ENCODE measurements at places on chromosomes 6 and 20. TPM values are rescaled to one million over a fixed set of nuclear protein-coding genes. Genes with fewer than 3 reads are reported as not detected.

DNA sequence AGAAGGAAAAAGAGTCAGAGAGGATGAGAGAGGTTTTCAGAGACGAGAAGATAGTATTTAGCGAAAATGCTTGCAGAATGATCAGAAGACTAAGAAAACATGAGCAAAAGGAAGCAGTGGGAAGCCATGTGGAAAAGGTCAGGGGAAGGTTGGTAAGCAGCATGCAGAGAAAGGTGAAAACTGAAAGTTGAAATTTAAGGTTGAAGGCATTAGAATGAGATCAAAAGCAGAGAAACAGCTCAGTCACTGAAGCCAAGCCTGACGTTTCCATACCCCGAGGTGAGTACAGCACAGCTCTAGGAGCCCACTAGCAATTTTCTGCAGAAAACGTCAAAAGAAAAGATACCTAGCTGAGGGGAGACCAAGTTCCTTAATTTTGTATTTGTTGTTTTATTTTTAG, 19.1 kb upstream of the TFB1M start:
- no peak overlapping the region for H3K27ac ChIP-seq
- H3K4me3 ChIP-seq, result no peak overlapping the region
- H3K4me1 ChIP-seq, result peaks cover 4% of the 10 kb centered on the region
- no peaks in the 10 kb centered on the region for H3K27me3 ChIP-seq
- no peaks in the 10 kb centered on the region for H3K36me3 ChIP-seq

- H3K36me3 ChIP-seq, result peaks cover 19% of the 10 kb centered on the region
- no peaks in the 10 kb centered on the region for H3K4me1 ChIP-seq
- no peak for DNase-seq
- no peak overlapping the region for H3K27ac ChIP-seq
- H3K27me3 ChIP-seq, result no peaks in the 10 kb centered on the region
- no peak overlapping the region for H3K4me3 ChIP-seq
These were observed 29.5 kb downstream of the PXDC1 start for GRCh38 chr6:3721810-3722621.

DNA sequence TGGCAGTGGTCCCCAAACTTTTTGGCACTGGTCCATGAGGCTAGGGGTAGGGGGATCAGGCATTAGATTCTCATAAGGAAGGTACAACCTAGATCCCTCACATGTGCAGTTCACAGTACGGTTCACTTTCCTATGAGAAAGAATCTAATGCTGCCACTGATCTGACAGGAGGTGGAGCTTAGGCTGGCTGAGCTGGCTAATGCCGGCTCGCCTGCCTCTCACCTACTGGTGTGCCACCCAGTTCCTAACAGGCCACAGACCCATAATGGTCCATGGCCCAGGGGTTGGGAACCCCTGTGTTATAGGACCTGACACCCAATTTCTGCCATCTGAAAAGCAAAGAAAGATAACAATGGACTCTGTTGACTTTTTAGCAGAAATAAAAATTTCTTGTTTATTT, 199.6 kb downstream of the GMPR start:
- no peaks in the 10 kb centered on the region for H3K36me3 ChIP-seq
- no peak for DNase-seq
- no peak overlapping the region for H3K4me3 ChIP-seq
- H3K4me1 ChIP-seq, result peaks cover 15% of the 10 kb centered on the region

DNA sequence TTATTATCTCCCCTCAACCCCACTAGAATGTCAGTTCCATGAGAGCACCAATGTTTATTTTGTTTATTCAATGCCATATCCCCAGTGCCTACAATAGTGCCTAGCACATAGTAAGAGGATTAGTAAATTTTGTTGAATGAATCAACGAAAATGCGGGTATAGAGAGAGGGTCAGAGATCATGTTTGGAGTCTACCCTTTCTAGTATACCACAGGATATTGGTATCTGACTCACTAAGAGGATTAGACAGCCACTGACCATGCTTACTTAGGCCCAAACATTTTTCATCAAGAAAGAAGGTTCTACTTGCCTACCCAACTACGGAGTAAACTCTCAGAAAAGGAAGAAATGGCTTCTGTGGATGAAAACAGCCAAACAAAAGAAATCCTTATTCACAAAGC, 356.8 kb downstream of the BTBD9 start:
- H3K27ac ChIP-seq, result no peak overlapping the region
- no peak overlapping the region for H3K4me3 ChIP-seq
- no peaks in the 10 kb centered on the region for H3K27me3 ChIP-seq
- DNase-seq, result no peak

DNA sequence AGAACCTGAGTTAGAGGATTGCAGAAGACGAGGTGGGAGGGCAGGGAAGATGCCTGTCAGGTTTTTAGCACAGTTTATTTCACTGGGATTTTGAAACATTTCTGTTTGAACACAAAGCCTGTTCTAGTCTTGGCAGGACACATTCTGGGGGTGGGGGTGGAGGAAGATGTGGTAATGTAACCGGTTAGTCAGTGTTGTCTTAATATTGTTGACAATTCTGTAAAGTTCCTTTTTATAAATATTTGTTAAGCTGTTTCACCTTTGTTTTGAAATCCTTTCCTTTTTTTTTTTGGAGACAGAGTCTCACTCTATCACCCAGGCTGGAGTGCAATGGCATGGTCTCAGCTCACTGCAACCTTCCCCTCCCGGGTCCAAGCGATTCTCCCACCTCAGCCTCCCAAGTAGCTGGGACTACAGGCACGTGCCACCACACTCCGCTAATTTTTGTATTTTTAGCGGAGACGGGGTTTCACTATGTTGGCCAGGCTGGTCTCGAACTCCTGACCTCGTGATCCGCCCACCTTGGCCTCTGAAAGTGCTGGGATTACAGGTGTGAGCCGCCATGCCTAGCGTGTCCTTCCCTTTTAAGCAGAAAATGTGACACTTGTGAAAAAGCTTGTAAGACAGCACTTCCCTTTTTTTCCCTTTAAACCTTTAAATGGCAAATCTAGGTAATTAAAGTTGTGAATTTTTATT, 20.2 kb downstream of the SLC9A8 start:
- no peak overlapping the region for H3K4me3 ChIP-seq
- DNase-seq, result peak; percentile 39
- no peaks in the 10 kb centered on the region for H3K27me3 ChIP-seq
- H3K4me1 ChIP-seq, result no peaks in the 10 kb centered on the region
- H3K27ac ChIP-seq, result no peak overlapping the region

DNA sequence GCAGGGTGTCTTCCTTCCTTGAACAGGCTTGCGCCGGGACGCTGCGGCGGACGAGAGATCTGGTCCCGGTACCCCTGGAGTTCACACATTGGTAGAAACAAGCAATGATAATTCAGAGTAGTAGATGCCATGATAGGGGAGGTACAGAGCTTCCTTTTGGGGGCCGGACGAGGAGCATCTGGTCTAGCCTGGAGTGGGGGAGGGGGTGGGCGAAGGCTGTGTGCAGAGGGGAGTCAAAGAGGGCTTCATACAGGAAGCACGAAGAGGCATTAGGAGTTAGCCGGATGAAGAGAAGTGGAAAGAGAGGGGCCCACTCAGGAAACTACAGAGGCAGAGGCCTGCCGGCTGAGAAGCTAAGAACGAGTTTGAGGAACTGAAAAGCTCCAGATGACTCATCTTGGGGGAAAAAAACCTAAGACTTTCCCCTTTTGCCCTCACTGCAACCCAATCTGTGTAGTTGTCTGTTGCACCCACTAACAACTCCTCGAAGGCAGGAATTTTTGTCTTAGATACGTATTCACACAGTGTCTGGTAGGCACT, 611 bp downstream of the CNPY3 start:
- H3K27me3 ChIP-seq, result no peaks in the 10 kb centered on the region
- H3K36me3 ChIP-seq, result peaks cover 8% of the 10 kb centered on the region
- peak; percentile 35 for DNase-seq

GRCh38 chr20:49671433-49671832, 42.2 kb downstream of the B4GALT5 start:
- DNase-seq, result no peak
- no peaks in the 10 kb centered on the region for H3K36me3 ChIP-seq
- H3K4me1 ChIP-seq, result peaks cover 85% of the 10 kb centered on the region
- peak overlapping the region; percentile 2 for H3K27ac ChIP-seq
- no peak overlapping the region for H3K4me3 ChIP-seq
- no peaks in the 10 kb centered on the region for H3K27me3 ChIP-seq

GRCh38 chr20:57710841-57711240, 1.0 kb upstream of the PMEPA1 start:
- no peaks in the 10 kb centered on the region for H3K36me3 ChIP-seq
- DNase-seq, result no peak
- H3K4me1 ChIP-seq, result no peaks in the 10 kb centered on the region
- H3K27me3 ChIP-seq, result no peaks in the 10 kb centered on the region
- H3K4me3 ChIP-seq, result peak overlapping the region; percentile 71

GRCh38 chr6:148770408-148771211, 23.8 kb downstream of the UST start:
- no peak overlapping the region for H3K27ac ChIP-seq
- H3K27me3 ChIP-seq, result no peaks in the 10 kb centered on the region
- H3K36me3 ChIP-seq, result no peaks in the 10 kb centered on the region
- H3K4me1 ChIP-seq, result no peaks in the 10 kb centered on the region

DNA sequence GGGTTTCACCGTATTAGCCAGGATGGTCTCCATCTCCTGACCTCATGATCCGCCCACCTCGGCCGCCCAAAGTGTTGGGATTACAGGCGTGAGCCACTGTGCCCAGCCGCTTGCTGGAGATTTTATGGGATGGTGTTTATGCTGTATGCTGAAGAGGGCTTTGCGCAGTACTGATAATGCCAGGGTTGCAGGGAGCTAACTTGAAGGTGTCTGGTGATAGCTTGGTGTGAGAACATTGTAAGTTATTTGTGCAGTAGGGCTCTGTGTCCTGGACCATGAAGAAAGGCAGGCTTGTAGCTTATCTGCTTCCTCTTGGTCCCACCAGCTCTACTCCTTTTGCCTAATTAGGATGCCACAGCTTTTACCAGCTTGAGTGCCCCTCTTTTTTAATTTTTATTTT, 157.0 kb upstream of the DTNBP1 start:
- H3K4me3 ChIP-seq, result no peak overlapping the region
- no peaks in the 10 kb centered on the region for H3K4me1 ChIP-seq
- no peaks in the 10 kb centered on the region for H3K27me3 ChIP-seq

DNA sequence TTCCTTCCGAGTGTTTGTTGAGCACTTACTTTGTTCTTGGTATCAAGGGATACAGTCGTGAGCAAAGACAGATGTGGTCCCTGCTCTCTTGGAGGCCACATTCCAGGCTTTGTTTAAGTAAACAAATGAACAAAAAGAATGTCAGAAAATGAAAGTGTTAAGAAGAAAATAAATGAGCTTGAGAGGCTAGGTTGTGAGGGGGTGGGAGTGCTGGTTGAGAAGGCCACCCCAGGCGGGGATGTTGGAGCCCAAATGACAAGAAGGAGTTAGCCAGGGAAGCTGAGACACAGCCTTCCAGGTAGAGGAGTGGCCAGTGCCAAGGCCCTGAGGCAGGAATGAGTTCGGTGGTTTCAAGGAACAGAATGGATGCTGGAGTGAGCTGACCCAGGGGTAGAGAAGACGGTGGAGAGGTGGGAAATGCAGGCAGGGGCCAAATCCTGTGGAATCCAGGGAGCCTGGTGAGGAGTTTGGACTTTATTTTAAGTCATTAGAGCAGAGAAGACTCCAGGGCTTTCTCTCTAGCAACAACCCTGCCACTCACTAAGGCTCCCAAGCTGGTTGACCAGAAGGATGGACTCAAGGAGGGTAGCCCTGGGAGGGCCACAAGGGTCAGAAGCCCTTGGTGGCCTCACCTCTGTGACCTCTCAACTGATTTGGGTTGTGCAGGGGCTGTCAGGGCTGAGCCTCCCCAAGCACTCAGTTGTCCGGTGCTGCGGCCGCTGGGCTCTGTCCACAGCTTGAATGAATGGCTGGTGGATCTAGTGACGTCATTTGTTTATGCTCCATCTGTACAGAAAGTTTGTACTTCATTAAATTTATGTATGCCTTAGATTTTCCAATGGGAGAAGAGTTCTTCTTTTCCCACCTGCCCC, 66.0 kb upstream of the STX16 start:
- H3K4me1 ChIP-seq, result no peaks in the 10 kb centered on the region
- no peak overlapping the region for H3K27ac ChIP-seq
- no peak for DNase-seq
- H3K36me3 ChIP-seq, result no peaks in the 10 kb centered on the region
- no peaks in the 10 kb centered on the region for H3K27me3 ChIP-seq

GRCh38 chr20:57819691-57820380, 110.0 kb upstream of the PMEPA1 start:
- H3K4me3 ChIP-seq, result no peak overlapping the region
- H3K36me3 ChIP-seq, result no peaks in the 10 kb centered on the region
- H3K4me1 ChIP-seq, result no peaks in the 10 kb centered on the region
- H3K27ac ChIP-seq, result no peak overlapping the region
- peaks cover 3% of the 10 kb centered on the region for H3K27me3 ChIP-seq

Gene HCK
- total RNA-seq, result 3.7 TPM

Gene SAPCD1
- 0.46 TPM for total RNA-seq

Gene NOTCH4
- total RNA-seq, result 34.4 TPM

Gene EEF1E1
- 25.7 TPM for total RNA-seq

Gene HLA-DPA1
- total RNA-seq, result 19.4 TPM
